Stomach (tissue), 19 donors: ENCODE measurements at places on chromosomes 16 and 17.

DNA sequence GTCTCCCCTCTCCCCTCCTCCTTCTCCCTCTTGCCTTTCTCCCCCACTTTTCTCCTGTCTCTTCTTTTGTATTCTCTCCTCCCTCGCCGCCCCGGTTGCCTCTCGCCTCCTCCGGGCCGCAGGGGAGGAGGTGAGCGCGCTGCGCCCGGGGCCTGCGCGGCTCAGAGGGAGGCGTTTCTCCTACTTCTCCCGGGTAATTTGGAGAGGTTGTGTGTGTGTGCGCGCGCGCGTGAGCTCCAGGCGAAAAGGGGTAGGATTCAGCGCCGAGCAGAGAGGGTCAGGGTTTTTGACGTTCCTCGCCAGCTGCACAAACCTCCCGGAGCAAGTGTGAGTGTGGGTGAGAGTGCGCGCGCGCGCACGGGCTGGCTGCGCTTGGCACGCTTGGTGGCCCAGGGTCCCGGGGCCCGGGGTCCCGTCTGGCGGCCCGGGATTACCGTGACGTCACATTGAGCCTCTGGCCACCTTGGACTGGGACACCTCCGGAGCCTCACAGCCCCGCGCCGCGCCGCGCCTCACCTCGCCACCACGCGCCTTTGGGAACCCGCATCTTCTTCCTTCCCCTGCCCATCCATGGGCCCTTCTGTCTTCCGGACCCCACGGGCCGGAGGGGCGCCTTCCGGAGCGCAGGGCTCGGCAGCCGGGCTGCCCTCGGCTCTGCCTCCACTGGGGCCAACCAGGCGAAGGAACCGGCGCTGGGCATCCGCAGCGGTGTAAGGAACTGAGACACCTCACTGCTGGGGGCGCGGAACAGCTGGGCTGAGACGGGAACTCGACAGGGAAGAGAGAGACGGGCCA lies 479 bp downstream of the IRX6 start:
- no peak for DNase-seq

- DNase-seq, result peak; percentile 60
These were observed 67.3 kb downstream of the ZNF423 start for GRCh38 chr16:49788572-49788971.

- no peak for DNase-seq
These were observed 8.4 kb upstream of the PCTP start for GRCh38 chr17:55742272-55743102.

DNA sequence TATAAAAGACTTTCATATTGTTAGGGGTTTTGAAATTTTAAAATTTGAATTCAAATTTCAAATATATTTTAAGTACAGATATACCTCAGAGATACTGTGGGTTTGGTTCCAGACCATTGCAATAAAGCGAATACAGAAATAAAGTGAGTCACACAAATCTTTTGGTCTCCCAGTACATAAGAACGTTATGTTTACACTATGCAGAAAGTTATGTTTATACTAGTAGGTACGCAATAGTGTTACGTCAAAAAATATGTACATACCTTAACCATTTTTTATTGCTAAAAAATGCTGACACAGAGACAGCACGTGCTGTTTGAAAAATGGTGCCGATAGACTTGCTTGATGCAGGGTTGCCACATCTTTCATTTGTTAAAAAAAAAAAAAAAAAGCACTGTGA lies 19.7 kb downstream of the NUP88 start:
- DNase-seq, result no peak
